8988T (cell line): ENCODE measurements at places on chromosomes 2 and 18.

GRCh38 chr2:201369775-201370174 lies 12.6 kb upstream of the FLACC1 start:
- no peak for DNase-seq

- DNase-seq: no peak
Measured at GRCh38 chr2:72108121-72108520, 39.5 kb downstream of the CYP26B1 start.

- DNase-seq: no peak
Measured at GRCh38 chr2:36572054-36572718, 25.8 kb downstream of the FEZ2 start.

- no peak for DNase-seq
Measured at GRCh38 chr18:35983818-35984217, 11.3 kb downstream of the RMP24 start.

DNA sequence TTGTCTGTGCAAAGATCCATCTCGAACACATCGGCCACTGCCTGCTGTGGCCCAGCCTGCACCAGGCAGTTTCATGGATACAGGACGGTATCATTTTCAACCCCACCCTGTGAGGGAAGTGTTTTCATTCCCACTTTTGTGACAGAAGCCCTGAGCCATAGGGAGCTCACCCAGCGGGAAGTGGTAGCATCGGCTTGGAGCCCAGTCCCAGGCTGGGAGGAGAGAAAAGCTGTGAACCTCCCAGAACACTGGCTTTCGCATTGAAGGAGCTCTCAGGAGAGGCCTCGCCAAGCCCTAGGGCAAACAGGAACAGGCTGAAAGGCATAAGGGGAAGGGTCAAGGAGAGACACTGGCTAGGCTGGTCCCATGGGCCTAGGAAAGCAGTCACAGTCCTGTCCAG lies 166.1 kb downstream of the TFCP2L1 start:
- DNase-seq: no peak

DNA sequence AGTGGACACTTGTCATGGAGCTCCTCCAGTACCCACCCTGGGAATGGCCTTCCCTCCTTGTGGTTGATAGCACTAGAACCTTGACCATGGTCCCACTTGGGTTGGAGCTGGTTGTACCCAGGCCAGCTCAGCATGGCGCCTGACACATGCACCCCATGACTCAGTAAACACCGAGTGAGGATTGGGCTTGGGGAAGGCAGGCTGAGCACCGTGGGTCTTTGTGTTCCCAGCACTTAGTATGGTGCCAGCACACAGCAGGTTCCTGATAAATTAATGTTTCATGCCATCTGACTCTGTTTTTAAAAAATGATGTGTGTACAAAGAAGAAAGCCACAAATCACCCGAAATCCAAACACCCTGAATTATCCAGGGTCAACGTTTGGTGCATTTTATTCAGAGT lies 69.8 kb downstream of the CIB4 start:
- DNase-seq: no peak

DNA sequence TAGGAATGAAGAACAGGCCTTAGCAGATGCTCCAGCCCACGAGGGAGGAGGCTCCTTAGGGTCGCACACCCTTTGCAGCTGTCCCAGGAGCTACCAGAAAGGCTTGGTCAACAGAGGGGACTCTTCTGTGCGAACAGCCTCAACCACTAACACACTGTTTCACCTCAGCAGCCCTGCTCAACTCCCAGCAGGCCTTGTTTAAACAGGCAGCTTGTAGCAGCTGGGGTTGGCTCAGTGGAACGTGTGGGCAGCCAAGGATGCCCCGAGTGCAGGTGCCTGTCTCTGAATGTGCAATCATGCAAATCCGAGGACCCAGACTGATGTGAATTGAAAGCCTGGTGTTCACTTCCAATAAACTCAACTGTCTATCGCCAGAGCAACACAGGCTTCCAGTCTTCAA lies 88.7 kb upstream of the CXCR4 start:
- DNase-seq: no peak

DNA sequence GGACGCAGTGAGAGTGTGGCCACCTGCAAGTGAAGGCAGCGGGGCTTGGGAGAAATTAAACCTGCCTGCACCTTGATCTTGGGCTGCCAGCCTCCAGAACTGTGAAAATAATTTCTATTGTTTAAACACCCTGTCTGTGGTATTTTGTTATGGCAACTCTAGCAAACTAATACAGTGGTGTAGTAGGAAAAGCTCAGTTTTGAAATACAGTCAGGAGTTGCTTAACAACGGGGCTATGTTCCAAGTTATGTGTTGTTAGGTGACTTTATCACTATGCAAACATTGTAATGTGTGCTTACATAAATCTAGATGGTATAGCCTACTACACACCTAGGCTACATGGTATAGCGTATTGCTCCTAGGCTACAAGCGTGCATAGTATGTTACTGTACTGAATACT lies 93.4 kb upstream of the FN1 start:
- DNase-seq: no peak

DNA sequence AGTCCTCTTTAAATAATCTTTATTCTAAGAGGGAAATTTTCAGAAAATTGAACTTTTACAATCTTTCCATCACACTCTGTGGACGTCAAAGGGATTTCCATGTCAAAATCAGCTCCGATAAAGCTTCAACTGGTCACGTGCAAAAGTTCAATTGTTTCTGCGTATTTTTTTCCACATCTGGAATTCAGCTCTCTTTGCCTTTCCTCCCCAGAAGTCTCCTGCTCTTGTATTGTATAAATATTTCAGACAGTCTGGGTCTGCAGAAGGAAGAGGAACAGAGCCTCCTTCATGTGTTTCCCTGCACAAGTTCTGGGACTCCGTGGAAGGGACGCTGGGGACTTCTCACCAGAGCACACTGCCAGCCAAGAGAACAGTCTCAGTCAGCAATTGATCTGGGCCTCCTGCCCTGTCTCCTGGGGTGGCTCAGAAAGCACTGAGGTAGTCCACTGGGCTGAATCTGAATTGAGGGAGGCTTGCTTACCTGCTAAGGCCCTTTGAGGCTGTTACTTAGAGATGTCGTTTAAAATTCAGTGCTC lies 251.5 kb downstream of the TFCP2L1 start:
- DNase-seq: no peak

- no peak for DNase-seq
Measured at GRCh38 chr18:76686737-76687231, 135.6 kb upstream of the ZNF236 start.

- DNase-seq: no peak
Measured at GRCh38 chr2:112001942-112002341, 53.1 kb upstream of the TMEM87B start.

DNA sequence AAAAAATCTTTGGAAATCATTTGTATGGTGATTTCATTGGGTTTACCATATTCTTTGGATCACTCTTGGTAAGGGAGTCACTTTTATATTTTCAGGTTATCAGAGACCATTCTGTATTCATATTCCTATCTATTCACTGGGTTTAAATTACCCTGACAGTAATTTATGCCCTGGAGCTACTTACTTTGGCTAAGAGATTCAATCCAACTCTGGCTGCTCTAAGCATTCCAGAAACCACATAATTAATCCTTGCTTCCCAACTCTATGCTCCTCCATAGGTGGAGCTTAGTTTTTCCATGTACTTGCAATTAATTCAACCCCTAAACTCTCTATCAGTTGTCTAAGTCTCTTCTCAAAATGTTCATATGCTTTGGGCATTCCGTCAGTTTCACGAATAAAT lies 336.3 kb downstream of the AGPS start:
- no peak for DNase-seq

DNA sequence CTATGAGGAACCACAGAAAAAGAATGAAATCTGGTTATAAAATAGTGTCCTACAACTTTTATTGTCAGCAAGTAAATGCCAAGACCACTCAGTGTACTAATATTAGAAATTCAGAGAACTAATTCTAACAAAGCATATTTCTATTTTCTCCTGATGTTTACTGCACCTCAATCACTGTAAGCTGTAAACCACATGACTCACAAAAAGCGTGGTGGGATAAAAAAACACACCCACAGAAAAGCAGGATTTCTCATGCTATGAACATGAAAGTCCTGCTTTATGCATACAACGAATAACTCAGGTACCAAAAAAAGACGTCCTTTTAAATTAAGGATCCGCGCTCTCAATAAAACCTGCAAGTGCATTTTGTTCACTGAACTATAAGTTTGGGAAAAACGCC lies 797 bp downstream of the TXNL4A start:
- no peak for DNase-seq

- DNase-seq: peak; percentile 52
Measured at GRCh38 chr18:3703732-3704176, 253.8 kb downstream of the TGIF1 start.

DNA sequence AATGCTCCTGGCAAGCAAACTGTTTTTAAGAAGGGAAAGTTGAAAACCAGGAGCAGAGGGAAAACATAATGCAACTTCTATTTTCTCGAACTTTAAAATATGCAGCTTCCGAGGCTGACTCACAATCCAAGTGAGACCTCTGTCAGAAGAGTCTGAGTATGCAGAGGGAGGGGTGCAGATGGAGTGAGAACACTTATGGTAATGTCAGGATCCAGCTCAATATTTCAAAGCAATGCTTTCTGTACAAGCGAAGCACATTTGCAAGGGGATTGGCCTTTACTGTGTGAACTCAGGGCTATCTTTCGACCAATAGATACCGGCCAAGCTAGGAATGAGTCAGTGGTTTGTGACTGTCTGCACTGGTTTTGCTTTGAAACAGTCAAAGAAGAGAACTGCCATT lies 242.7 kb downstream of the CNTNAP5 start:
- DNase-seq: no peak

- no peak for DNase-seq
Measured at GRCh38 chr18:21315741-21316197, 73.7 kb downstream of the GREB1L start.

- no peak for DNase-seq
Measured at GRCh38 chr18:79523736-79524180, 128.0 kb downstream of the NFATC1 start.

DNA sequence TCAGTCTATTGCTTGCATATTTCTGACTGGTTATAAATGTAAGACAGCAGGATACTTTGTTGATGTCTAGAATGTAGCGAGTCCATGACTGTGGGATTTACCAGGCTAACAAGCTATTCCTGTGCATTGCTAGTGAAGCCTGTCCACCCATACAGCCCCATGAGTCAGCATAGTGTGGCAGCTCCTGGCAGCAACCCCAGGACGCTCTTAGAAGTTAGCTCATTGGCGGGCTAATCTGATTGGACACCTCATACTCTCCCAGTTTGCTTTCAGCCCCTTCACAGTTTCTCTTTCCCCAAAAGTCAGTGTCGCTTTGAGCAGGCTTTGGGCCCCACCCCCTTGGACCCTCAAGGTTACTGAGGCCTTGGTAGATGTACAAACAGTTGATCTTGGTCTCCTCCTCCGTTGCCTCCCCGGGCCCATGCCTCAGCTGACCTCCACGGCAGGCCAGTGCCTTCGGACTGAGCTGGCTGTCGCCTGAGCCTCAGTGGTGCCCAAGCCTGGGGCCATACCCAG lies 48.0 kb downstream of the COA5 start:
- DNase-seq: no peak

GRCh38 chr2:231515603-231516002 lies 14.6 kb downstream of the NMUR1 start:
- no peak for DNase-seq

GRCh38 chr2:42792583-42793333 lies at the start of gene HAAO:
TSS of gene HAAO (minus strand) at chr2:42792583. CDS start at chr2:42792536, 47 bp downstream.
- no peak for DNase-seq

DNA sequence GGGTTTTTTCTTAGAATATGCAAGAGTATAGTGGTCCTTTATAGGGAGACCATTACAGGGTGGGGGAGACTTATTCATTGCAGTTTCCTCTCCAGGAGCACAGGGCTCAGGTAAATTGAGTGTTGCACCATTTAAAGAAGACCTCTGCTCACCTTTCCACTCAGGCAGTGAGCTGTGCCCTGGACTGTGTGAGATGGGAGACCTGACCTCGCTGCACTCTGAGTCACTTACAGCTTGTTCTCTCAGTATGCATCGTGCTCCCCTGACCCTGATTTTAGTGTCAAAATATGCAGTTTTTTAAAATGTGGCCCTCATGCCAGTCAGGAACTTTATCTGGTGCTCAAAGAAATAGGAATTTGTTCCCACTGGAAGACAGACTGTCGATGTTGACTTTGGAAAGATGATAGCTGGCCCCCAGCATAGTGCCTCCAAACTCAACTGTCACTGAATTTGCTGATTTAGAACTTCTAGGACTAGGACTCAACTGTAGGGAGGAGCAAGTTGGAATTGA lies 146.7 kb upstream of the EPAS1 start:
- DNase-seq: no peak

GRCh38 chr18:49734836-49735235 lies 78.5 kb downstream of the ACAA2 start:
- DNase-seq: no peak

DNA sequence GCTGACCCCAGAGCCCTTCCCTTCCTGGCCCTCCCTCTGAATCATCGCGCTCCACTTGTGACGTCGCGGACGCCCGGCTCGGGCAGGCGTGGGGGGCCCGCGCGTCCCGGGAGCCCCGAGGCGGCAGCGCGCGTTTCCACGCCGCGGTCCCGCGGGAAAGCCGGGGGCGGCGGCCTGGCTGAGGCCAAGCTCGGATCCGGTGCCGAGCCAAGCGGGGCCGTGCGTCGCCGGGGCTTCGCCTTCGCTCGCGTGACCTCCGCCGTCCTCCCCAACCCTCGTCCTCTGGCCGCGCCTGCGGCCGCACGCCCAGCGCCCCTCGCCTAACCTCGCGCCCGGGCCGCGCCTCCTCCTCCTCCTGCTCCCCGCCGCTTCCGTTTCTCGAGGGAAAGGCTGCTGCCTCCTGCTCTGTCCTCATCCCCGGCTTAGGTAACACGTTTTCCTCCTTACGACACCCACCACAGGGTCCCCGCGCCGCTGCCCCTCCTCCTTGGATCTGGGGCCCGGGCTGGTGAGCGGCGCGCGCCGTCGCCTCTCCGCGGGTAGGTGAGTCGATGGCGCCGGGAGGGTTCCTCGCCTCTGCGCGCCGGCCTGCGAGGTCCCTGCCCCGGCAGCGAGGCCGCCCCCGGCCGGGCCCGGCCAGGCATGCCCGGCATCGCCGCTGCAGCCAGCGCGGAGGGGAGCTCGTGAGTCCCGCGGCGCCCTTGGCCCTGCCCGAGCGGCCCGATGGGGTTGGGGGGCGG lies at the start of gene INPP1:
Gene INPP1 (plus strand): TSS at position 54 of the 740 bp plus-strand sequence. CDS start 16,514 bp downstream, outside the sequence.
- DNase-seq: peak; percentile 28

- no peak for DNase-seq
Measured at GRCh38 chr2:105674859-105675541, 69.7 kb upstream of the NCK2 start.

- DNase-seq: no peak
Measured at GRCh38 chr2:196452758-196453157, 186.8 kb upstream of the CCDC150 start.

DNA sequence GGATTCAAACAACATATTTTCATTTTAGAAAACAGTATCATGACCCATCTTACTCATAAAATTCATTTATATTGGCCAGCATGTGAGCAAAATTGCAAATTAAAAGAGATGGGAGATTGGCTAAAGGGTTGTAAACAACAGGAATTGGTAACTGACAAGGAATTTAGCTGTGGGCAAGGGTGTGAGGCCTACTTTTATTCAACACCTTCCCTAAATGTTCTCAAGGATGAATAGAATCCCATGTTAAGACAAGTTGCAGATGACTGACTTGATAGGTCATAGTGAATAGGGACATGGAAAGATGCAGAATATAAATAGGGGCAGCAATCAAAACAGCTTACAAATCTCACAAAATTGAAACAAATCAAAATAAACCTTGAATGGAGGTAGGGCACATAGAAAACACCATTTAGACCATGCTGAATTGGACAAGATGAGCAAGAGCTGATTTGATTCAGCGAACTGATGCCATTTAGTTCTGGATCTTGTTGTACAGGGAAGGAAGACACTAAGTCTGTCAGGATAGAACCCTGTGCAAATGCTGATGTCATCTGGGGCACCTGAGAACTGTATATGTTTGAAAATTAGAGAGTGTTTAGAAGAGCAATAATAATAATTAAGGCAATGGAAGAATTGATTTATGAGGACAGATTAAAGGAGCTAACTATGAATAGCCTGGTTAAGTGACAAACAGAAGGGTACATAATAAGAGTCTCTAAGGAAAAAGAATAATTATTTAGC lies 509.7 kb downstream of the ZEB2 start:
- no peak for DNase-seq
